CMK (cell line): ENCODE measurements at places on chromosomes 4 and X.

GRCh38 chrX:69424910-69425309 lies 79.2 kb upstream of the NALF2 start:
- DNase-seq = no peak

DNA sequence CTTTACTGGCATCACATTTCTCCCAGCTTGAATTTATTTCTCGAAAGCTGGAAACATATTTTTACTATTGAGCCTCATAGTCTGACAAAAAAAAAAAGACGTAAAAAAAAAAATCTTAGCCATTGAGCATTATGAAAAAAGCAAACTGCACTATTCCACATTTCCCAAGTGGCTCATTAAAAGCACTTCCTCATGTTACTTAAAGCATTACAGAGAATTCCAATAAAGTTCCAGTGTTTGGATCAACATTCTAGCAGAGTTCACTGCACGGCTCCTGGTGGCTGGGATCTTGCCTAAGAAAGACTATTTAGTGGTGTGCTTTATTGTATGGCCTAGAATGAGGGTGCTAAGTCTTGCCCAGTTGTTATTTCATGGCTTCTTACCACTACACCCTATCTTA lies 476.2 kb downstream of the PPARGC1A start:
- no peak for DNase-seq

- no peak for DNase-seq
These were observed 130.8 kb downstream of the ENOX2 start for GRCh38 chrX:130772105-130772775.

- DNase-seq = no peak
These were observed 22.7 kb upstream of the RNF212 start for GRCh38 chr4:1136048-1136447.

DNA sequence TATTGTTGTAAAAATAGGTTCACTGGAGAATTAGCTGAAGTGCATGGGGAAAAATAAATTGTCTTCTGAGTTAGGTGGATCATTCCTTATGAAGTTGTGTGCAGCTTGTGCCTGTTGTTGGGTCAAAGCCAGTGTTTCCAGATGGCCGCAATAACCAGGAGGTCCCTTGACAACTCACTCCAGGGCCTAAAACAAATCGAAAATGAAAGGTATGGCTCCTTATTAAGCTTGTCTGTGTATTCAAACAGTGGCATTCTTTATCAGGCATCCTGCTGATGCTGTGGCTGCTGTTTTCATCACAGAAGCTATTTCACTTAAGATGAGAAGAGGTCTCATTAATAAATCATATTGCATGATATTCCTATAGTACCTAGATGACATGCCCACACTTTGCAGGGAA lies 80.2 kb downstream of the GRIA2 start:
- DNase-seq = no peak

GRCh38 chrX:107102980-107103379 lies 15.6 kb downstream of the RBM41 start:
- DNase-seq = no peak

GRCh38 chrX:128928636-128929035 lies 594.7 kb downstream of the SMARCA1 start:
- no peak for DNase-seq

- no peak for DNase-seq
These were observed 65.5 kb downstream of the VCX2 start for GRCh38 chrX:8105531-8105930.

DNA sequence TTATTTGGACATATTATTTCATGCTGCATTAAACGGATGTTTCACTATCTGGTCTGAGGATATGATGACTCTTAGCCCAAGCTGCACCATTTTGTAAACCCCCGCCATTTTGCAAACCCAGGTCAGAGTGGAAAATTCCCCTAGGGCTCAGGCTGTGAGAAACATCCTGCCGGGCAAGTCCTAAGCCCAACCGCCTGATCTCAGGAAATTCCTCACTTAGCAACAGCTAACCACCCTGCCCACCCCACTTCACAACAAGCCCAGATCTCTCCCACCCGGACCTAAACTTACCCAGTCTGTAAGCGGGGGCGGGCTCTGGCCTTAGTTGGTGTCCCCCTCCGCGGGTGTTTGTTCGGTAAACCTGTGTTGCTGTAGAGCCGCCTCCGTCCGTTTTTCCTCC lies 2747.1 kb downstream of the PCDH7 start:
- DNase-seq = no peak

DNA sequence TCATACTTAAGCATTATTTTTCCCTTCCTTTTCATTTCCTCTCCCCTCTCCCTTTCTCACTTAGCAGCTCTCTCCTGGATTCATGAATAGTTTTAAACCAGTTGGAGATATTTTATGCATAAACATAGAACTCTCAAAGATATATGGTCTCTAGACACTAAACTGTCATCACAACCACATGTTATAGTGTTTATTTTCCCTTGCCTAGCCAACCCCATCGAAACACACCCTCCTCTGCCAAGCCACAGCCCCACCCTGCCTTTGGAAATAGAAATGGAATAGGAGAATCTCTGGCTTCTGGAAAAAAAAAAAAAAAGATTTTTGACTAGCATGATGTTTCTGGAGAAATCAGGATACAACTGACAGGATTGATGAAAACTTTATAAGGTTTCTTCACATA lies 64.8 kb upstream of the RBPJ start:
- DNase-seq = no peak

- no peak for DNase-seq
These were observed 22.0 kb upstream of the ARSH start for GRCh38 chrX:2984342-2984741.

DNA sequence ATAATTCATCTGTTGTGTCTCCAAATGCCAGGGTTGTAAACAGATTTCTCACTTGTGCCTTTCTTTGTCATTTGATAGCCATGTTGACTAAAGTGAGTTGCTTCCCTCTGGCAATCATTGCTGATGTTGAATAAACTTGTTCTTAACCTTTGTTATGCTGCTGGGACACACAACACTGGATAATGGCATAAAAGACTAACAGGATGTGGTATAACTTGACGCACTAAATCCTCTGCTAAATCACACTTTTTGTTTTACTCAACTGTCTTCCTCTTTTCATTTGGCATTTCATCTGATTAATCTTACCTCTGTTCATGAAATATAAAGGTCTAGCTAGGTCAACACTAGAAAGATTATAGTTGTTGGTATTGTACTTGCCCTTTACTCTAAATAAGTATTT lies 17.6 kb upstream of the CXCL5 start:
- no peak for DNase-seq

DNA sequence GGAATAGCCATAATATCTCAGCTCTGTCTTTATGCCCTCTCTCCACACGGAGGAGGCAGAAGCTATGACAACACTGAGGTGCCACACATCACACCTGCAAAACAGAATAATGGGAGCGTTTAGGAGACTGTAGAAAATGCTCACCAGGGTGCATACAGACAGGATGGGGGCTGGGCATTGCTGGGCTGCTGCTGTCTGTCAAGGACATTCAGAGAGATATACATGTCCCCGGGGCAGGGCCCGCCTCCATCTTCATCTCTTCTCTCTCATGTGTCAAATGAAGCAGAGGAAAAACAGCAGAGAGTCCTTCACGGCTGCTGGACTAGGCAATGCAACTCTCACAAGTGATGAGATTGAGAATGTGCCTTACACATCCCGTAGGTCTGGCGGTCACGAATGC lies 65.3 kb upstream of the DHRSX start:
- DNase-seq = no peak

DNA sequence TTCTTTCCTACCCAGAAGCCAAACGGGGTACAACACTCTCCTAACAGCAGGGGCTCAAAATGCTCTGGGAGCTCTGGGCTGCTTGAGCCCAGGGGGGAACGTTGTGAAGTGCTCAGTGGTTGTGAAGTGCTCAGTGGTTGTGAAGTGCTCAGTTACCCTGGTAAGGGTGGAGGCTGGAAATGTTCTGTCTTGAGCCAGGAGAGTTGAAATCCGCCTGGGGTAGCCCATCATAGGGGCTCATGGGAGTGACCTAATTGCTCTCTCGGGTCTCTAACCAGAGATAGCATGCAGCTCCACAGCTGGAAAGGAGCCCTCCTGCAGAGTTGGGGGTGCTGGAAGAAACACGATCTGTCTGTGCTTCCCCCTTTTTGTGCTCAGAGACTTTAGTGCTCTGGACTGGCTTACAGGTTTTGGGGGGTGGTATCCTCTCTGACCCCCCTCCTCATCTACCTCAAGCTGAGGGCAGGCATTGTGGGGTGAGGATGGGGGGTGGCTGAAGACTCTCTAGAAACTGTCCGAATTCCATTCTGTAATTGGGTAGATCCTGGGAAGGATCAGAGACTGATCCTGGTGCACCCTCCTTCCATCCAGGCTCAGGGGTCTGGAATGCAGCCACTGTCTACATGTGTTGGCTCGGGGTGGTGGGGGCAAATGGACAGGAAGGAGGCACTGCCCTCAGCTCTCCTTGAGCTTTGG lies 2.7 kb downstream of the EFNB1 start:
- DNase-seq = no peak

- peak; percentile 14 for DNase-seq
These were observed 137.4 kb downstream of the DKK2 start for GRCh38 chr4:106898621-106899230.

DNA sequence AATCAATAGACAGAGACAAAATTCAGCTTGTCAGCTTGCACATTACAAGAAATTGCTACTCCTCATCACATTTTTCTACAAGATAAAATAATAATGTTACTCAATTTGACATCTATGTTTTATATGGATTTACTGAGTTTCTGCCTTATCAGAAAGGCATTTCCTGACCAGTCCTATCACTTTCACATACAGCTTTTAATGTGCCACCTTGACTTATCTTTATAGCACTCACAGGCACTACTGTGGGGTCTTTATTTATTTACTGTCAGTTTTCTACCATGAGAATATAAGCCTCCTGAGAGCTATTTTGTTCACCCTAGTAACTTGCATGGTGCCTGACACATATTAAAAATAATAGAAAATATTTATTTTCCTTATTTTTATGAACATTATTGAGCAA lies 6.0 kb downstream of the NDST4 start:
- no peak for DNase-seq

GRCh38 chr4:84790769-84791565 lies 175.5 kb downstream of the WDFY3 start:
- DNase-seq = no peak

GRCh38 chr4:175530655-175531054 lies 281.4 kb downstream of the GPM6A start:
- no peak for DNase-seq

DNA sequence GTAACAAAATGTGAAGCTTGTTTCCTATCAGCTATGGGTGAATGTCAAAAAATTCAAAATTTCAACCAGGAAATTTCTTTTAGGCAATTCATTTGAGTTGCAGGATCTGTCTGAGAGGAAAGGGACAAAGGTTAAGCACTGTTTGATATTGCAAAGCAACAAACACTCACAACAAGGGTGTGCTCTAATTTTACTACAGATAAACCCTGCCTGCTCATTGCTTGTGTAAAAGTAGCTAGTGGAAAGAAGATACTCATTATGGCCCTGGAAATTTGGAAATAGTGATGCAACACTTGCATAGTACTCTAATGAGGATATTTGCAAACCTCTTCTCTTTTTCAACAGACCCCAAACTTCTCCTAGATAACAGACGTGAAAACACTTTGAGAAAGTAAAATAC lies 27.1 kb downstream of the FAM47E start:
- DNase-seq = no peak

DNA sequence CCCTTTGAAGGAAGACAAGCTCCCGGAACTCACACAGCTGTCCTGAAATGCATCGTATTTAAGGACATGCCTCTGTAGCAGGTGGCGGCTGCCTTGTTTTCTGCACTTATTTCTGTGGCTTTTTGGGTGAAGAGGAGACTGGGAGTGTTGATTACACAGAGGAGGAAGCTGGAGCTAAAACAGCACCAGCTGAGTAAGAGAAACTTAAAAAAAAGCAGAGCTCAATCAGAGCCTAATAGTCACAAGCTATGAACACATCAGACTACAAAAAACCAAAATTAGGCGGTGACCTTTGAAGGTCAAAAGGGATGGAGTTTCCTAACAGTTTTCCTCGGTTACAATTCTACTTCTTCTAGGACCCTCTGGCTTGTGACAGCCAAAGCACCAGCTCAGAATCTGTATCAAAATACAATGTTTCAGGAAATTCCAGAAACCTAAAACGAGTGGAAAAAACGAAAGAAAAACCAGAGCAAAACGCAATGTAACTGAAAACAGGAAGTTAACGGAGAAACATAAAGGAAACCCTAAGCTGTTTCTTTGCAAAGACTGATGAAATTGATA lies 13.5 kb downstream of the PRKX start:
- DNase-seq = no peak

GRCh38 chrX:5733501-5733900 lies 495.2 kb downstream of the NLGN4X start:
- no peak for DNase-seq

GRCh38 chr4:10366628-10367027 lies 90.6 kb downstream of the ZNF518B start:
- no peak for DNase-seq

GRCh38 chrX:16488959-16489358 lies 161.0 kb upstream of the S100G start:
- no peak for DNase-seq

DNA sequence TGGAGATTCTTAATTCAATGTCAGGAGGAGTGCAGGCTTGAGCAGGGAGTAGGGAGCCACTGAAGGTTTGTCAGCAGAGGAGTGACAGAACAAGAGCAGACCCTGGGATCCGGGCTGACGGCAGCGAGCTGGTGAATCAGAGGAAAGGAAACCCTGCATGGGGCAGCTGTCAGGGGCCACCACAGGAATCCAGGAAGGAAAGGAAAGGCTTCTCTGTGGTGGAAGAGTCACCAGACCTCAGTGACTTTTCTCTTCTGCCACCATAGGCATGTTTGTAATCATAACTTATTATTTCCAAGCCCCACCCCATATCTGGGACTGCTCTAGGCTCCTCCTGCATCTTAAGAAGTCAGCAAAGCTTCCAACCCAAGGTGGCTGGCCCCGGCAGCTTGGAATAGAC lies 150.9 kb downstream of the BCOR start:
- DNase-seq = no peak

GRCh38 chrX:139736151-139736550 lies 28.2 kb upstream of the MCF2 start:
- DNase-seq = no peak

DNA sequence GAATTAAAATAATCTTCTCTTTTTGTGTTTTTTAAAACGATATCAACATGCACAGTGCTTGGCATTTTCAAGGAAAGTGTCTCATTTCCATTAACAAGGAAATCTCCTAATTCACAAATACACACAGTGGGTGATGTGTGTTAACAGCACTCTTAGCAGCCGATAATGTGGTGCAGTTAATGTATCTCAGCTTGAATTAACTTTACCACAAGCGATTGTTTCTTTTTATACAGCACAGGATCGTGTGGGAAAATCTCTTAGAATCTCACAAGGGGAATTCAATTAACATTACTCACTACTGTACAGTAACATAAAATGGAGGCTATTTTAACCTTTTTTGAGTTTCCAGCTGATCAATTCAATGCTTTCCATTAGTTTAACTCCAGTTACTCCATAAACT lies 1841.9 kb downstream of the STIM2 start:
- no peak for DNase-seq

GRCh38 chrX:45846328-45846727 lies 645.7 kb upstream of the DIPK2B start:
- DNase-seq = no peak

- DNase-seq = no peak
These were observed 87.1 kb downstream of the AMELX start for GRCh38 chrX:11380187-11380844.
